ENCODE measurements at places on chromosomes 12 and 14. TPM values are rescaled to one million over a fixed set of nuclear protein-coding genes. Genes with fewer than 3 reads are reported as not detected.

DNA sequence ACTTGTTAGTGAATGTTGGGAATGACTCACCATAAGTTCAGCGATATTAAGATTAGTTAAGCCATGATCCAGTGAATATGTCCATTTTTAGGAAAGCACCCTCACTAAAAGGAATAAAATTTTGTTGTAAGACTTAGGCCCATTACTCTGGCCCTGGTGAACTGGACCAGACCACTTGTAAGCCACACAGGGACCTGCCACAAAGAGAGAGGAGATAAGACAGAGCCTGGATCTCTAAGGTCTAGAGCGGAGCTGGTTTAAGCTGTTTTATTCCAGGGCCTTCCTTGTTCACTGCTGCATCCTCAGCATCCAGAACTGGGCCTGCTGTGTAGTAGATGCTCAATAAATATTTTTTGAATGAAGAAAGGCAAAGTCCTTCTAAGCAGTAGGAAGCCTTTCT is 79.1 kb downstream of the CRADD start:
- DNase-seq: no peak

Gene NRIP2
- total RNA-seq: 0.88 TPM

Gene PROX2
- total RNA-seq: not detected

Gene PLEKHG3
- total RNA-seq: 48.9 TPM

DNA sequence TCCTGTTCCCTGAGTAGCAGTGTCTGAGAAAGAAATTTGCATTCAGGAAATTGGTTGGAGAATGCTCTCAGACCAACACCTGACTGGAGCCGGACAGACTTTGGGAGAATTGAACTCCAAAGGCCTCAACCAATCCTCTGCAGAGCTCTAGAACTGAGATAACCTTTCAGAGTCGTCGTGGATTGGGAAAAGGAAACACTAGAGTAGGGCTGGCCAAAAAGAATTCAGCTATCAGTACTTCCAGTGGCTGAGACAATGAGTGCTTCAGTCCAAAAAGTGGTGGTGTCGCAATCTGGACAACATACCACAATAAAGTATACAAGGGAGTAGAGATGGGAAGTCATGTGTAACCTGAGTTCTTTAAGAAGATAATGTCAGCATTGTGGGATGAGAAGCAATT is 377.1 kb downstream of the SLC16A7 start:
- no peak for DNase-seq

DNA sequence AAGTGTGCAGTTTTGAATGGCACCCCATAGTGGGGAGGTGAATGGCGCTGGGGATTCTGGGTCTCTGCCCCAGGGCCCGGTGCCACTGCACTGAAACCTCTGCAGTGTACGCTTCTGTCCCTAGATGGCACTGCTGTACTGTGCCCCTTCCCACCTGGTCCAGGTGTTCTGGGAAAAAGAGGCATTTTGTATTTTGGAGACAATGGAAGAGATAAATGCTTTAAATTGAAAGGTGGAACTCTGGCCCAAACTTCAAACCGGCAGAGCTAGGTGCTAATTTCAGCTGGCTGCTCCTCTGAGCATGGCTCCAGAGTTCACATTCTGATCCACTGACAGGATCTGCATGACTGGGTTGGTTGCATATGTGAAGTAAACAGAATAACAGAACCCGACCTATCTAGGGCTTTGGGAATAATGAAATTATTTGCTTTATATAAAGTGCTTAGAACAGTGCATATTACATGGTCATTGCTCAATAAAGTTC is 52.2 kb downstream of the KRT80 start:
- DNase-seq: peak; percentile 76

DNA sequence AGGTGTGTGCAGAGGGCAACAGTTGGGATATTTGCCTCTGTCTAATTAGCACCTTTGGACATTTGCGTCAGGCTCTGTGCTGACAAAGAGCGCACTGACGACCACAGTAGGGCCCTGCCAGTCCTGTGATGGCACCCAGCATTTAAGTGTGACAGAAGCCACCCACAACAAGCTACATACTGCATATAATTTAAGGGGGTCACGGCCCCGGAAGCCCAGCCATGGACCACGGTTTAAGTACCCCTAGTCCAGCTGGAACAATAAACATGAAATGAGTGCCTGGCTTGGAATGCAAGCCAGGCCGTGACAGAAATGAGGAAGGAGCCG is 16.8 kb upstream of the DYNC1H1 start:
- DNase-seq: no peak

DNA sequence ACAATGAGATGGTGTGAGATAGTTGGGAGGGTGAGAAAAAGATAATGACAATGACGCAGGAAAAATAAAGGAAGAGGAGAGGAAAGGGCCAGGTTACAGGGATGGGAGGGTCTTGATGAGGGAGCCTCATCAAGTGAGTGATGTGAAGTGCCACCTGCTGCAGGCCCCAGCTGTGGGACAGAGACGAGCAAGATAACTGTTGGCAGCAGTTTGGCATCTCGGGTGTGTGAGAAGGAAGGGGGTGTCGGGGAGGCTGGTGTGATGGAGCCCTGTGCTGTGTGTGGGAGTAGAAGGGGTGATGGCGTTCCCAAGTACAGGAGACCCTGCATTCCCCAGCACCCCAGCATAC is 11.4 kb upstream of the TAC3 start:
- DNase-seq: no peak

GRCh38 chr12:64600164-64600561 is 10.1 kb upstream of the RASSF3 start:
- no peak for DNase-seq
